ENCODE measurements at places on chromosomes 16 and 17.

GRCh38 chr17:76911299-76912017, 43.3 kb downstream of the MGAT5B start:
- DNase-seq = no peak

GRCh38 chr16:3074860-3075522, 9.6 kb downstream of the IL32 start:
- no peak for DNase-seq

DNA sequence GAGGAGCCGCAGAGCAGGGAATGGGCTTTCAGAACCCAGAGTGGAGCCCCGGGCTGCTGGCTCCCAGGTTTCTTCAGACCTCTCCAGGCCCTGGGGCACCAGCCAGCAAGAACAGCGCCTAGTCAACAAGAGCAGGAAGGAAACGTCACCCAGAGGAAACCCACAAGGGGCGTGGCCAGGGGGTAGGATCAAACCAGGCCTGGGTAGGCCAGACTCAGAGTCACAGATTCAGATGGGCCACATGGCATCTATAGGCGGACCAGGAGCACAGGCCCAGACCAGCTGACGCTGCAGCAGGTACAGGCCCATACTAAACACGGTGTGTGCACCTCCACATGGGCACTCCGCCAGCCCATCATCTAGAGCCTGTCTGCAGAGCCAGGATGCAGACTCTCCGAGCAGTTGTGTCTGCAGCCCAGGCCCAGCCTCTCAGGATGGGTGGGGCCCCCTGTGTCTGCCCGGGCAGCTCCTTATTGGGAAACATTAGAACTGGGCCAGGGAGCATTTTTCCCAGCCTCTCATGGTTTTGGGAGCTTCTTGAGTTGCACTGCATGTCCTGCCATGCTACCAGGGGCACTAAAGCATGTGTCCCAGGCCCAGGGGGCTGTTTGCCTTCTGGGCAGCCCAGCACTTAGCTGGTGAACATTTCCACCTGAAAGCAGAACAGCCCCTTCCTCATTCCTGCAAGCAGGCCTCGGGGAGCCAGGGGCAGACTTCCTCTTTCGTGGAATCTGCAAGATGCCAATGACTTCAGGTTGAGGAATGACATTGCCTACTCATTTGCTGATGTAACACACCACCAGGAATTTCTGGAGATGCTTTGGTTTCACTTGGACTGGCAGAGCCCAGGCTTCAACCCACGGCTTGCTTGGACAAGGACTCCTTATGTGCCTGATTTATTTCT, at the start of gene NLRP1:
Gene NLRP1, minus strand, starts transcription at position 127 of the 904 bp plus-strand sequence. CDS start 552 bp downstream, outside the sequence.
- no peak for DNase-seq

- no peak for DNase-seq
Measured at GRCh38 chr17:40451420-40451819, 8.2 kb downstream of the IGFBP4 start.

DNA sequence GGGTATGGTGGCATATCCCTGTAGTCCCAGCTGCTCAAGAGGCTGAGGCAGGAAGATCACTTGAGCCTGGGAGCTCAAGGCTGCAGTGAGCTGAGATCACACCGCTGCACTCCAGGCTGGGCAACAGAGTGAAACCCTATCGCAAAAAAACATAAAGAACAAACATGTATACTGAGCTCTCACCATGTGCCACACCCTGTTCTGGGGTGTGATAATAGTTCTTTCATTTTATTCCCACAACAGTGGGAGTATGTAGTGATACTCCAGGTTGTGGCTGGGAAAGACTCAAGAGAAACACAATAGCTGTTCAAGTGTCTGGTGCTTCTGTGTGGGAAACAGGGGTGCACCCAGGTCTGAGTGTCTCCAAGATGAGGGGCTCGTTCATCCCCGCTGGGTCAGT, 90.7 kb downstream of the SOCS1 start:
- DNase-seq = no peak

GRCh38 chr16:72173997-72174396, 2.0 kb upstream of the PMFBP1 start:
- no peak for DNase-seq

DNA sequence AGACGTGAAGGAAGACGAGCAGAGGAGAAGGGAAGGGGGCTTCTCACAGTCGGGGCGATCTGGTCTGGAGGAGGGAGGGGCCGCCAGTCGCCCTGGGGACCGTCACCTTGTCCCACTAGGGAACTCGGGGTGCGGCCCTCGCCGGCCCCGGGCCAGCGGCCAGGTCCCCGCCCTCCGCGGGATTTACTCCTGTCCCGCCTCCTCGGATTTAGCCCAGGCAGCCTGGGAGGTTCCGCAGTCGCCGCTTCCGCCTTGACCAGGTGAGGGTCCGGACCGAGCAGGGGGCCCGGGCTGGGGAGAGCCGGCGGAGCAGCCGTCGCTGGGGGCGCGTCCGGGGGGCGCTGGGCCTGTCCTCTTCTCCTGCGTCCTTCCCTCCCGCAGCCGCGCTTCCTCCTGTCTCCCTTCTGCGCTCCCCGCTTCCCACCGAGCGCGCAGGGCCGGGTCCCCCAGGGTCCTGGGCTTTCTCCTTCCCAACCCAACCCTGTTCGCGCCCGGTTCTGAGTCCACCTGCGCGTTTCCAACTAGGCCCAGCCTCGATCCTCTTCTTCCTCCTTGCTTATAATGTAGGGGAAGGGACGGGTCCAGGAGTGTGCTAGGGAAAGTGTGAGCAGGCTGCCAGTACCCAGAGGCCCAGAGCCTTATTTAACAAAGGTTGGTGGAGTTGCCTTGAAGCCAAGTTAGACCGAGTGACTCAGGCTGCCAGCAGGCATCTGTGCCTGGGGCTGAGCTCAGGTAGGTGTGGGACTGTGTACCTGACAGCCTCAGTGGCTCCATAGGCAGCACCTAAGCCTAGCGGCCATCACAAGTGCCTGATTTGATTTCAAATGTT, at the start of gene TNK1:
Gene TNK1, plus strand, starts transcription at position 235 of the 829 bp plus-strand sequence. CDS start 1,838 bp downstream, outside the sequence.
- DNase-seq = no peak

DNA sequence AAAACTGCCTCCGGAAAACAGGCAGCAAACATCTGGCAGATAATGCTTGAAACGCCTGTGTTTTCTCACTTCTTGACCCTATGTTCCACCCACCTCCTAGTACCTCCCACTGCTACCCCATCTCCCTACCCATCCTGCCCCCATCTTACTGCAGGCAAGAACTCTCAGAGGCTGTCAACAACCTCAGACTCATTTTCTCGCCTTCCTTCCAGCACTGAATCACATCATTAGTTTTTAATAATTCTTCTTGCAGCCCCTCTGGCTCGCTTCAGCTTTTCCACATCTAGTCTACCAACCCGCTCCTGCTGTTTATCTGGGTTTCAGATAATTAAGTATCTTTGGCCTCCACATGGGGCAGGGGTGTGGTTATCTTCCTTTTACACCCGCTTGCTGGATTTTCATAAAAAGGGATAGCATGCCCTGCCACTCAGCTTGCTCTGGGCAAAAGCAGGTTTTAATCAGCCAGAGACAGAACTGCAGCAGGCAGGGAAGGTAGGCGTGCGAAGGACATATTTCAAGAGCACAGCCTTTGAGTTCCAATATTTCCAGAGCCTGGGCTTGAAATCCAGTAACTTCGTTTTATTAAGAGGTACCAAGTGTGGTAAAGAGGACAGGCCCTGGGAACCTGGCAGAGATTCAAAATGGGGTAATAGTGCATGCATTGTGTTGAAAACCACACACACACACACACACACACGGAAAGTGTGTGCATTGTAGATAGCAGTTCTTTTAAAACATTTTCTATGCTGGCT, 87.5 kb downstream of the BMERB1 start:
- DNase-seq = no peak

DNA sequence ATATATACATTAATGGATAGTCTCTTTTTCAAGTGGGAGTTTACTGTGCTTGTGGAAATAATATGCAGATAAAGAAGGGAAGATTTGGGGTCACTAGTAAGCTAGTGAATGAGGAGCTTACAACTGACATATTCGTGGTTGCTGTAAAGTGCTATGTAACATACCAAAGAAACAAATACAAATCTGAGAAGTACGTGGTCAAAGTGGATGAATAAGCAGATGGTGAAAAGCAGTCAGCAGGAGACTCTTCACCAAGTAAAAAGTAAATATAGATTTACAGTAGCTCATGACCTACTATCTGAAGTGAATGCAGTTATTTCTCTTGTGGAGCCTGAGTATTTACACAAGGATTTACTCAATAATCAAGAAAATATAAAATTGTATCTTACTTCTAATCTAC, 136.6 kb upstream of the ELAC2 start:
- peak; percentile 39 for DNase-seq

DNA sequence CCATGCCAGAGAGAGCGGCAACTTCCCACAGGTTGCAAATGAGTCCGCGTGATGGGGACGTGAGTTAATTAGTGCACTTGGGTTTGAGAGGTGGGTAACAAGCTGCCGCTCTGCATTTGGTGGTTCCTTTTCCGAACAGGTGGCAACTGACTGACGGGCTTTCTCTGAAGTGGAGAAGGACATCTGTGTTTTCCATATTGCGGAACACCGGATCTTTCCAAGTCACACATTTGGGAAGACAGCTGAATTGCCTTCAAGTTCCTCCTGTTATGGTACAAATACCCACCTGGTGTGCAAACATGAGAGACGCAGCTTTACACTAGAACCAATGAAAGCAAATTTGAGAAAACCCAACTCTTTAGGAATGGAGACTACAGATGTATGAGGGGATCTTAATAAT, 451.3 kb upstream of the ZFHX3 start:
- no peak for DNase-seq

DNA sequence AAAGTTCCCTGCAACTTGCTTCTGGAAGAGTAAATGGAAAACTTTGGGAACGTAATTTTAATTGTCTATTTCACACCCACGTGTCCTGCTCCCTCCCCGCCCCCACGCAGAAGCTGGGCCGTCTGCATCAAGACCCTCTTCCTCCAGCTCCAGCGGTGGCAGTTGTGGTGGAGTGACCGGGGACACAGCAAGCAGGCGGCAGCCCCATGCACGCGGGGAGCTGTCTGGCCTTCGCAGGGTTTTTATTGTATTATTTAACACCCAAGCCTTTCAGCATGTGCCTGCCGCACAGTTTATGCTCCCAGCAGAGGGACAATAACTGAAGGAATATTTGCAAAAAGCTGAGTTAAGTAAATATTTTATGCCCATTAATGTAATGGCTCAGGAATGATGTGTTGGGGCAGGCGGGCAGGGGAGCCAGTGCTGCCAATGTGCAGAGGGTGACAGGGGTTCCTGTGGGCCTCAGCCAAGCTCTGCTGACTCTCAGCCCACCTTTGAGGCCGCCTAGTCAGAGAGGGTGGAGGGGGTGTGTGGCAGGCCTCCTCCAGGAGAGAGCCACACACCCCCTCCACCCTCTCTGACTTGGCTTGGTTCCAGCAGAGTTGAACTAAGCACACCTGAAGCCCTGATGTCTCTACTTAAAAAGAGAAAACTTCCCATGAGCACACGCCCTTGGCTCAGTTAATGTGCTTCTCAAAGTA, 32.4 kb upstream of the ENPP7 start:
- DNase-seq = no peak

- DNase-seq = no peak
Measured at GRCh38 chr17:8466456-8466855, 30.8 kb downstream of the NDEL1 start.

GRCh38 chr16:50941681-50942080, 199.8 kb downstream of the CYLD start:
- no peak for DNase-seq

GRCh38 chr16:54648575-54648974, 282.1 kb upstream of the IRX5 start:
- no peak for DNase-seq

DNA sequence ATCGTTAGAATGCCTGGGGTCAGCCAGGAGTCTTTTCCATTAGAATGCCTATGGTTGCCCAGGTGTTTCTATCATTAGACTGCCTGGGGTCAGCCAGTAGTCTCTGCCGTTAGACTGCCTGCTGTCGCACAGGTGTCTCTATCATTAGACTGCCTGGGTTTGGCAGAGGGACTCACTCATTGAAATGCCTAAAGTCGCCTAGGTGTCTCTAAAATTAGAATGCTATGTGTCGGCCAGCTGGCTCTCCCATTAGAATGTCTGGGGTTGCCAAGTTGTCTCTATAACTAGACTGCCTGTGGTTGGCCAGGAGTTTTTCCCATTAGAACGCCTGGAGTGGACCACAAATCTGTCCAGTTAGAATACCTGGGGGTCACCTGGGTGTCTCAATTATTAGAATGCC, 2266.5 kb downstream of the TP53TG3F start:
- DNase-seq = no peak

- no peak for DNase-seq
Measured at GRCh38 chr16:22369221-22369811, 5.1 kb downstream of the CDR2 start.

DNA sequence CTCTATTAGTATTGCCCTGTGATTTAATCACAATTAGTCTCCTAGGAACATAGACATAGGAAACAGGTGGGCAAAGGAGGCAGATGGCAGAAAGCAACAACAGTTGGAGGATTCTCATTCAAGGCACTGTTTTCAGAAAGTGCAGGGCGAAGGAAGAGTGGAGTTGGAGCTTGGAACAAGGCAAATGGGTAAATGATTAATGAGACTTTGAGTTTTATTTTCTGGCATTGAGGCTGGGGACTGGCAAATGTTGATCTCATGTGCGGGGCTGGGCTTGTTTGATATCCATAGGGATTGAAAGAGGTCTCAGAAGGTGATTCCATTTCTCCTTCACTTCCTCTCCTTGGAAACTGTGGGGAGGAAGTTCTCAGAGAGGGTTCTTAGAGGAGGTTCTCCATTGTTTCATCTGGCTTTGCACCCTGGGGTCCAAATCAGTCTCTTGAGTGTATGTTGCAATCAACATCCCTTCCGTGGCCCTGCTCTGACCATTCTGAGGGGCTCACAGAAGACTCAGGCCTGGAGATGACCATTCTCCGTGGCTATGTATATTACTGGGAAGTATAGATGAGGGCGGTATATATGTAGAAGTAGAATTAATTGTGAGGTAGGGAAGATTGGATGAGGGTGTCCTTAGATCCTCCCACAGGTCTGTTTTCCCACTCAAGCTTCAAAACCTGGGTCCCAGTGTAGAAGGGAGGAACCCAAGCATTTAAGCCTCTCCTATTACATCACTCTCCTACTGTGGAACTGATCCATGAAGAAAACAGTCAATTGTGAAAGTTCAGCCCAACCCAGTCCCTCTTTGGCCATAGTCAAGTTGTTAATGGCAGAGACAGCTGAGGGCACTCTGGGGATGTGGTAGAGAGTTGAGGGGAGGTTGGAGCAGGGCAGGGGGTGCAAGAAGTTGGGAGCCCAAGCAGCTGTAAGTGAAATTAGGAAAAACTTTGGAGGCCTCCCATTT, 36.5 kb upstream of the SRSF1 start:
- no peak for DNase-seq

DNA sequence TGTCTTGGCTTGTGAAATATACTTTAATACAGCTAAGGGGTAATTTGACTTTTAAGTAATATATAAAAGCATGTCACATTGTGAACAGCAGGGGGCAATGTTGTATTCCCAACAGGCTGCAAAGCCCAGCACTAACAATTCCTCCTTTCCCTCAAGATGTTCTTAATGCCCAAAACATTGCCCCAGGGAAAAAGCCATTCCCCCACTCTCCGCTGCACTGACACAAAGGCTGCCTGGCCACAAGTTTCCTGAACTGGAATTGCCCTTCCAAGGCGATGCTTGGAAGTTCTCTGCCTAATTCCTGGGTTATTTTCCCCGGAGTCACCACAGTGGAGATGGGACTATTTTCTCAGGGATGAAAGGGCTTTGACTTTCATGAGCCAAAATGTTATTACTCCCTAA, 27.2 kb downstream of the CLEC16A start:
- peak; percentile 55 for DNase-seq

Data from SHP77 treated with DMSO at 0.1 percent for 48 hours (cell line).